ENCODE measurements at places on chromosomes 4 and X.

GRCh38 chrX:1102786-1103185 lies 109.7 kb downstream of the CRLF2 start:
- no peak for DNase-seq

GRCh38 chr4:160495356-160495755 lies 1392.5 kb downstream of the RAPGEF2 start:
- no peak for DNase-seq

DNA sequence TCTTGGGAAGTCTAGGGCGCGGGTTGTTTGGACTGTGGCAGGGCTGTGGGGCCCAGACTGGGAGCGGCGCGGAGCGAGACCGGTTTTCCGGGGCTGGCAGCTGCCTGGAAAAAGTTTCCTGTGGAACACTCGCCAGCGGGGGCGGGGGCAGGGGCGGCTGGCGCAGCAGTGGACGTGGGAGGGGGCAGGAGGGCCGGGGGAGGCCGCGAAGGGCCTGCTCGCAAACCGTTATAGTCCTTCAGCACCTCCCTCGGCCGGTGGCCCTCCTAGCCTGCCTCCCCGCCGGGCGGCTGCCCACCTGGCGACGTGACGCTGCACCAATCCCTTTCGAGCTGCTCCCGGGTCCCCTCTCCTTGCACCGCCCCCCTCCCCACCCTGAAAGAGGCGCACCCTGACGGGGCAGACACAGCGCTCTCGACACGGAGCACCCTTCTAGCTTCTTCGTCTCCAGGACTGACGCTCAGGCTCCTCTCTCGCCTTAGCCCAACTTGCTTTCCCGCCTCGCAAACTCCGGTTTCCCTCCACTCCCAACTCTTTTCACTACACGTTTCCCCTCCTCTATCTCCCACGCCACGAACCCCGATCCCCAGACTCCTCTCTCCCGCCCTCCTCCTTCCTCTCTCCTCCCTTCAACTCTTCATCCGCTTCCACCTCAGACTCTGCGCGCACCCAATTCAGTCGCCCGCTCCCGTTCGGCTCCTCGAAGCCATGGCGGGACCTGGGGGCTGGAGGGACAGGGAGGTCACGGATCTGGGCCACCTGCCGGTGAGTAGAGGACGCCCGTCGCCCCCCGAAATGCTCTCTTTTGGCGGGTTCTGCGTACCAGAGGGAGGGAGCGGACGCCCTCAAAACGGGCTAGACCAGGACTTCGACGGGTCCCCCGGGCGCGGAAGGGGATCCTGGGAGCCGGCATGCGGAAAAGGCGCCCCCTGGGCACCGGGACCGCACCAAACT lies at the start of gene NRK:
Gene NRK, plus strand, starts transcription at position 402 of the 954 bp plus-strand sequence. Its CDS starts 307 bp downstream, at position 709.
- DNase-seq = no peak

DNA sequence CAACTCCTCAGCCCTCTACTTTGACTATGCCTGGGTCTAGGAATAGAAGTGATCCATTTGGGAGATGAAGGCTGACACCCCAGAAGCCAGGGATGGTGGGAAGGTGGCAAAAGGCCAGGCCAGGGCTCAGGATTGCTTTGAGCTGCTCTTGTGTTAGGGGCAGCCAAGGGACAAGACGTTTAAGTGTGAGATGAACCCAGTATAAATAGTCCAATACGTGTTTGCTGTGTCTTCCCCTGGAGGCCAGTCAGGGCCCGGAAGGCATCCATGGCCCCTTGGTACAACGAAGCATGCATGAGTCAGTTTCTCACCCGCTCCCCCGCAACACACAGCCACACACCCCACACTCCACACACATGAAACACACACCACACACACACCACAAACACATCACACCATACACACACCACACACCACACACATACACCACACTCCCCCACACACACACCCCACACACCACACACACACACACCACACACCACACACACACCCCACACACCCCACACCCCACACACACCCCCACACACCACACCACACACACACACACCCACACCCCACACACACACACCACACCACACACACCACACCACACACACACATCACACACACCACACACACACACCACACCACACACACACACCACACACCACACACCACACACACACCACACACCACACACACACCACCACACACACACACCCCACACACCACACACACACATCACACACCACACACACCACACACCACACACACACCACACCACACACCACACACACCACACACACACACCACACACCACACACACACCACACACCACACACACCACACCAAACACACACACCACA lies 5.1 kb downstream of the STARD8 start:
- no peak for DNase-seq

GRCh38 chrX:124736553-124737270 lies 390.3 kb downstream of the SH2D1A start:
- peak; percentile 43 for DNase-seq

DNA sequence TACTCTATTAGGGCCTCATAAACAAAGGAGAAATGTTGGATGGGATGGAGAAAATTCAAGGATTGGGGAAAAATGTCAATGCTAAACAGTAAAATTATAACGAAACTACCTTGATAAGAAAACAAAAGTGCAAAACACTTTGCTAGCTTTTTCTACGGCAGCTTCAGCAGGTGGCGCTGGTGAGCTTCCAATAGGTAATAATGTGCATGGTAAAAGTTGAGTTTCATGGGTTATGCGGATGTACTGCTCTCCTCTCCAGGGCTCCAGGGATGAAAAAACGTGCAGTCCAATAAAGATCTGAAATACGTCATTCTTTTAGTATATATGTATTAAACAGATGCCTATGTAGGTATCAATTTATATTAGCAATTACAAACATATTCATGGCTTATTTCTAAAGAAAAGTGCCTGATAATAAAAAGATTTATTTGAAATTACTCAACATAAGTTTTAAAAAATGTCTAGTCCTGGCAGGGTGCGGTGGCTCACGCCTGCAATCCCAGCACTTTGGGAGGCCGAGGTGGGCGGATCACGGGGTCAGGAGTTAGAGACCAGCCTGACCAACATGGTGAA lies 239.6 kb downstream of the GRXCR1 start:
- no peak for DNase-seq

DNA sequence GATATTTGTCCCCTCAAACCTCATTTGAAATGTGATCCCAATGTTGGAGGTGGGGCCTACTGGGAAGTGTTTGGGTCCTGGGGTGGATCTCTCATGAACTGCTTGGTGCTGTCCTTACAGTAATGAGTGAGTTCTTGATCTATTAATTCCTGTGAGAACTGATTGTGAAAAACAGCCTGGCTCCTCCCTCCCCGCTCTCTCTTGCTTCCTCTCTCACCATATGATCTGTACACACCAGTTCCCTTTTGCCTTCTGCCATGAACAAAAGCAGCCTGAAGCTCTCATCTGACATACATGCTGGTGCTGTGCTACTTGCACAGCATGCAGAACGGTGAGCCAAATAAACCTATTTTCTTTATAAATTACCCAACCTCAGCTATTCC lies 11.2 kb upstream of the YIPF7 start:
- no peak for DNase-seq

All from T-cell (primary cell).